Fibroblast of lung (primary cell): ENCODE measurements at places on chromosomes 7 and 10. TPM values are rescaled to one million over a fixed set of nuclear protein-coding genes. Genes with fewer than 3 reads are reported as not detected.

Gene ITGB8
- total RNA-seq: 41.6 and 100 TPM in 2 replicates

Gene OR2A12
- not detected in 2 replicates for total RNA-seq

Gene H2BK1
- not detected in 2 replicates for total RNA-seq

Gene VWC2
- not detected in 2 replicates for total RNA-seq

Gene TMEM225B
- 0.51 and 1.2 TPM in 2 replicates for total RNA-seq

Gene POLR2J2
- 1.5 and 2.1 TPM in 2 replicates for total RNA-seq

Gene CALML3
- total RNA-seq: not detected in 2 replicates

Gene EIF4EBP2
- 18.0 and 21.8 TPM in 2 replicates for total RNA-seq

Gene SYT15B
- total RNA-seq: not detected in 2 replicates

Gene TLX1
- total RNA-seq: not detected in 2 replicates

Gene CD36
- 41.0 and 93.5 TPM in 2 replicates for total RNA-seq
